ENCODE measurements at places on chromosomes 4 and X. TPM values are rescaled to one million over a fixed set of nuclear protein-coding genes. Genes with fewer than 3 reads are reported as not detected.

Gene TEX13D
- total RNA-seq: not detected

Gene FAM149A
- total RNA-seq: 0.20 TPM

Gene CHIC1
- total RNA-seq: 6.1 TPM

Gene UNC5C
- 0.44 TPM for total RNA-seq

Gene HTRA3
- 8.2 TPM for total RNA-seq

Gene ARHGAP36
- total RNA-seq: not detected

Gene PLAC1
- 0.58 TPM for total RNA-seq

Gene IL13RA1
- total RNA-seq: 61.9 TPM

DNA sequence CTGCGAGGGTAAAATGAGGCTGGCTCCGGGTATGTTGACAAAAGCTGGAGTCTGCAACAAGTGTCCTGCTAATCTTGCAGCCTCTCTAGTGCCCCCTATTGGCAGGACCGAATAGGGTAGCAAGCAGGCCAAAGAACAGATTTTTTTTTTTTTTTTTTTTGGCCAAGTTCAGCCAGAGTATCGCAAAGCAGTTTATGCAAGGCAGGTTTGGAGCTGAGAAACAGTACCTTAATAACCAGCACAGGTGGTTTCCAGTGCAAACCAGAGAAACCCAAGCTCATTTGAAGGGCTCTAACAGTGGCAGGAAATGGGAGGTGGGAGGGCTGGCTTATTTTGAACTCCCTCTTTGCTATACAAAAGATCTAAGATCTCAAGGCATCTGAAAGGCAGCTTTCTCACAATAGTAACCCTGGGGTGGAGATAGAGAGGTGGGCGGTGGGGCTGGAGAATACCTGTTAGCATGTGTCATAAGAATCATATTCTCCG lies 38.2 kb upstream of the OCIAD2 start:
- DNase-seq: no peak

GRCh38 chrX:153993978-153994377 lies 21.4 kb downstream of the TMEM187 start:
- no peak for DNase-seq

DNA sequence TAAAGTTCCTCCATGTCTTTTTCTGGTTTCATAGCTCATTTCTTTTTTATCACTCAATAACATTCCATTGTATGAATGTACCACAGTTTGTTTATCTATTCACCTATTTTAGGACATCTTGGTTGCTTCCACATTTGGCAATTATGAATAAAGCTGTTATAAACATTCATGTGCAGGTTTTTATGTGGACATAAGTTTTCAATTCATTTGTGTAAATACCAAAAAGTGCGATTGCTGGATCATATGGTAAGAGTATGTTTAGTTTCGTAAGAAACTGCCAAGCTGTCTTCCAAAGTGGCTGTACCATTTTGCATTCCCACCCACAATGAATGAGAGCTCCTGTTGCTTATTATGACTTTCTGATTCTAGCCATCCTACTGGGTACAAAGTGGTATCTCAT lies 36.3 kb upstream of the ZFX start:
- no peak for DNase-seq

DNA sequence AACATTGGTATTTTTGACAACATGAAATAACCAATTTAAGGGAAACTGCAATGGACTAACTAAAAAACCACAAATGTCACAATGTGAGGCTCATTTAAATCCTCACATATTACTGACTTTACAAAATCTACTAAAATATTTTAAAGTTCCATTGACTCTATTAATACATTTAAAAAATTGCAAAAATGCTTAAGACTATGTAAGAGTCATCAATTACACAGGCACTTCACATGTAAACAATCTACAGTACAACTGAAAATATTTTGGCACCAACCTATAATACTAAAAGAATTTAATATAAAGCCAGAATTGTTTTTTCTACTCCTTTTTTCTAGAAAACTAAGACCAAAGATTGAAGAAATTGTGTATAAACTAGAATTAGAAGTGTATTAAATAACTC lies 76.8 kb upstream of the RBMXL3 start:
- DNase-seq: no peak

- DNase-seq: peak; percentile 64
Measured at GRCh38 chr4:4502694-4503311, 39.0 kb downstream of the STX18 start.

DNA sequence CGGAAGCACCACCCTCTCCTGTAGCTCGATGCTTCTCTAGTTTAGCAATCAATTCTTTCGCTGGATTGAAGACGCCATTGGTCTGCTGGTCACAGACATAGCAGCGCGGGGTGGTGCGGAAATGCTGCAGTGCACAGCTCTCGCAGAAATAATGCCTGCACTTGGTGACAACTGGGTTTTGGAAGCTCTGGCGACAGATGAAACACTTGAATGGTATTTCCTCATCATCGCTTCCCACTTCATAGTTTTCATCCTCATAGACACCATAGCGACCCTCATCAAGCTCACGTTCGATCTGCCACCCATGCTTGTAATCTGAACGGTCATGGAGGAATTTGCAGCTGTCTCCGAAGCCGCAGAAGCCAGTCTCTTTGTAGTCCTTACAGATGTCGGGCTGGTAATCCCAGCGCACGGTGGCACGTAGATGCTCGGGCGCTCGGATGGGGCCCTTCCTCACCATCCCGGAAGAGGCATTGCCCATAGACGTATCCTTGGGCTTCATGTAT lies 854 bp downstream of the RNF113A start:
- DNase-seq: peak; percentile 44

GRCh38 chr4:56972389-56972788 lies 5.0 kb downstream of the NOA1 start:
- DNase-seq: no peak

DNA sequence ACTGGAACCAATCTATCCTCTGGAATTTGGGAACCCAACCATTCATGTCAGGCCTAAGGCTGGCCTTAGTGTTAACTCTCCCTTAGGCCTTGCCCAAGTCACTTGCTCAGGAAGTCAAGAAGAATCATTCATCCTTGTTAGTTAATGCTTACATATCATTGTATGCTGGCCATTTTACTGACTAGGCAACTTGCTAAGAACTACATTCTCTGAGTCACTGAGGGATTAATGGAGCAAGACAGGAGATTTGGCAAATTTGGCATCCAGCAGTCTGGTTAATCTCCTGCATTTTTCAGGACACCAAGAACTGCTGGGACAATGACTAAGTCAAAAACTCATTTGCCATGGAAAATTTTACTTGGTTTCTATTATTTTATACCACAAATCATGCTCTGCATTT lies 115.8 kb upstream of the DDIT4L start:
- DNase-seq: no peak

DNA sequence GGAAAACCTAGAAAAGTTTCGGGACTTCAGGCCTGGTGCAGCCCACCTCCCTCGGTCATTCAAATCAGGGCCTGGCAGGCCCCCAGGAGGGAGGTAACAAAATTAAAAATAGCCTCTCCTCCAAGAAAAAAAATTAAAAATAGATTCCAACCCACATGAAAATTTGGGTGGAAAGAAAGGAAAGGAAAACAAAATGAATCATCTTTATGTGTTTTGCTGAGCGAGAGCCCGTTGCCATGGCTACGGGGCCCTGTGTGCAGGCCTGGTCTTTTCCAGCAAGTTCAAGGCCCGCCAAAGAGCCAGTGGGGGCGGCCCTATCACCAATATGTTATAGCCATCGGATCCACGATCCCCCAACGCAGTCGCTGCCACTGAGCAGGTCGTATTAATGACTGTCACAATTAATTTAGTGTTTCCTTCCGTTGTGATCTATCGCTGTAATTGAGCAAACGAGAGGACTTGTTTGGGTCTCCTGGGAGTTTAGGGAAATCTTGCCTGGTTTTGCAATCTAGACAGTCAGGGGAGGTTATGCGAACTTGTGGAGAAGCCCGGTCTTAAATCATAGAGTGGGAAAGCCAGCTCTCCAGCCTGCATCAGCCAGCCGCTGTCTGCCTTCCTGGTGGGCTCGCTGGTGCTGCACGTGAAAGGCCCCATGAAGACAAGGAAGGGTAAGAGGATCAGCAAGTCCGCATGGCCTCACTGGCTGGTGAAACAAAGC lies 452.4 kb downstream of the BCOR start:
- DNase-seq: peak; percentile 61

DNA sequence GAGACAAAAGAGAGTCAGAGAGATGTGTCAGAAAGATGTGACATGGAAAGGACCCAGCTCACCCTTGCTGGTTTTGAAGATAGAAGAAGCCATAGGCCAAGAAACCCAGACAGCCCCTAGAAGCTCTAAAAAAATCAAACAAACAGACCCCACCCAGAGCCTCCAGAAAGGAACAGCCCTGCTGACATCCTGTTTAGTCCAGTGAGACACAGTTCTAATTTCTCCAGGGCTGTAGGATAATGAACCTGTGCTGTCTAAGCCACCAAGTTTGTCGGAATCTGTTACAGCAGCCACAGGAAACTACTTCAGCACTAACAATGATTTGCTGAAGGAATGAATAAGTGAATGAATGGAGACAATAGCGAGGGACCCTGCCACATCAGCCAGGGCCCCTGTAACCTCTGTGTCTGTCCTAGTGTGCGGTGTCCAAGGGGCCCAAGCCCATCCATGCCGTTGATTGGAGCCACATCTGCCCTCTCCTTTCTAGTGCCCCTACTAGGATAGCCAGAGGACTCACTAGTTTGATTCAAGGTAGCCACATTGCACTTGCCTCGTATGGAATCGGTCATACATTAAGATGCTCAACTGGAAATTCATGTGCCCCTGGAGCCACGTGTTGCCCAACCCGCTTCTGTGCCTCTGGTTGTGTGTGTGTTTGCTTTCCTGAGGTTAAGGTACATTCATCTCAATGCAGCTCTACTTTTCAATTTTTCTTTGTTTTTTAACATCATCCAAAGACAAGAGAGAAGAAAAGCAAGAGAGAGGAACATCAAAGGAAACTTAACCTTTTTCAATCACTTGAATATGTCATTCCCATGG lies 32.5 kb upstream of the SLC2A9 start:
- DNase-seq: no peak

DNA sequence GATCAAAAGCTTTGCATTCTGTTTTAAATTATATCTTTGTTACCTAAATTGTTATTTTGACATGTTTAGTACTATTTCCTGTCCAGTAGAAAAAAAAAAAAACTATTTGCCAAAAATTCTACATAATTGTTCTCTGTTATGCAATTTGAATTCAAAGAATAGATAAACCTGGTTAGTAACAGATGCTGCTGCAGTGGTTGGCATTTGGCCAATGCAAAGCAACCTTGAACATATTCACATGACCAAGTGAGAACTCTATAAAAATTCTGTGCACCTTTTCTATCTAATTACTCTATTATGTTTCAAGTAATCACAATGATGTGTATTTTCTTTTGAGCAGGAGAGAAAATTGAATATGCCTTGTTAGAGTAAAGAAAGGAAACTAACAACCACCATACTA lies 1473.4 kb downstream of the RPA4 start:
- no peak for DNase-seq

GRCh38 chr4:113452868-113453620 lies 308.5 kb downstream of the CAMK2D start:
- DNase-seq: peak; percentile 95

GRCh38 chr4:122879001-122879400 lies 43.4 kb downstream of the NUDT6 start:
- DNase-seq: no peak

GRCh38 chr4:138910195-138910913 lies 105.2 kb upstream of the NOCT start:
- DNase-seq: no peak

DNA sequence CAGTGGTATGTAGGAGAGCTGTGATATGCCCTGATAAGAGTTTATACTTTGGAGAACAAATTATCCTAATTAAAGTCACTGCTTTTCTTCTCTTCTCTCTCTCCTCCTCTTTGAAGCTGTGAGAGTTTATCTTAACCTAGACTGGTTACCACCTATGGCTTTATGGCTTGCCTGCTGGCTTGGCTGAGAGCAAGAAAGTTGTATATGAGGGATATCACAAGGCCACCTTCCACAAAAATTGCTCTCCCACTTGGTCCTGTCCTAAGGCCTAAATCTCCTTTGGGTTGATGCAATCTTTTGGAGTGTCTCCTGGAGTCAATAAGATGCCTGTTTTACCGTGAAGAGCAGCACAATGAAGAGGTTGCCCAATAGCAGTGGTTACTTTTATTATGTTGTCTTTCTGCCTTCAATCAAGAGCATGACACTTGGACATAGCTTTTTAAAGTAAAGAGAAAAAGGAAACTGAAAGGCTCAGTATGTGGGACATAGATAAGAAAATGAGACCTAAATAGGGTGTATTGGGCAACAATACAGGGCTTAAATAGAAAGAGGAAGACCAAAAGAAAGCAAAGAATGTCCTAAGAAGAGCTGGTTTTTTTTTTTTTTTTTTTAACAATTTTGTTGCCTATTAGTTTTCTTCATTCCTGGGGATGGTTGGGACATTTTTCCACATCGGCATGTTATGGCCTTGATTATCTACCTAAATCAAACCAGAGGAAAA lies 9.2 kb downstream of the GUCY1A1 start:
- no peak for DNase-seq

- no peak for DNase-seq
Measured at GRCh38 chrX:154058214-154058997, 38.7 kb upstream of the IRAK1 start.

DNA sequence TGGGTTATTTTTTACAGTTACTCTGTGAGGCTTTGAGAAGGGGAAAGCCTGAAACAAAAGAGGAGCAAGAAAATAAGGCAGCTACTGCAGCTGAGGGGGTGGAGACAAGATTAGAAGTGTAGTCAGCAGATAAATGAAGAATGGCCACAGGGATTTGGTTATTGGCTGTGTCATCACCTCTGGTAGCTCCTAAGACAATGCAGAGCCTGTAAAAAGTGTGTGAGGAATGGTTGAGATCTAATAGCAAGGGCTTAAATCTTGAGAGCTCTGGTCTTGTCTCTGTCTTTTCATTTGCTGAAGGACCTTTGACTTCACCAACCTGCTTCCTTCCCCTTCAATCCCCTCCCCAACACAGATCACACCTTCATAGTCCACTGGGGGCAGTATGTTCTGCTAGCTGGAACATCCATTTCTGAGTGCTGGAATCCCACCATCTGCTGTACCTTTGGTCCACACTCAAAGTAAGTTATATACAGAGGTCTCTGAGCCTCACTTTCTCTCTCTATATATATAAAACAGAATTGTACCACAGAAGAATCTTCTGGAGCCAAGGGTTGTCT lies 213.7 kb upstream of the ZIC3 start:
- no peak for DNase-seq

GRCh38 chr4:128357286-128357685 lies 69.7 kb upstream of the PGRMC2 start:
- DNase-seq: peak; percentile 63

GRCh38 chrX:152912106-152912505 lies 14.2 kb downstream of the ZNF185 start:
- DNase-seq: no peak

GRCh38 chrX:30283456-30284200 lies 25.6 kb downstream of the NR0B1 start:
- peak; percentile 87 for DNase-seq
